Smooth muscle cell of the umbilical artery (primary cell): ENCODE measurements at places on chromosomes 13 and 19. TPM values are rescaled to one million over a fixed set of nuclear protein-coding genes. Genes with fewer than 3 reads are reported as not detected.

Gene TPTE2
- total RNA-seq, result not detected in 2 replicates

Gene IGFL1
- not detected in 2 replicates for total RNA-seq

Gene APC2
- 0.46 and 0.89 TPM in 2 replicates for total RNA-seq

Gene ATXN8OS
- not detected in 2 replicates for total RNA-seq

Gene ZNF558
- 20.2 and 25.3 TPM in 2 replicates for total RNA-seq

Gene PRR12
- total RNA-seq, result 2.7 and 5.2 TPM in 2 replicates

Gene DENND1C
- total RNA-seq, result not detected in 2 replicates

Gene MICOS13
- total RNA-seq, result 12.9 and 28.5 TPM in 2 replicates

Gene B9D2
- 2.6 and 3.9 TPM in 2 replicates for total RNA-seq

Gene C13orf42
- not detected in 2 replicates for total RNA-seq

Gene SERP2
- total RNA-seq, result 1.4 and 2.4 TPM in 2 replicates

Gene LILRB2
- total RNA-seq, result not detected in 2 replicates

Gene PTPRH
- total RNA-seq, result 4.2 and 5.0 TPM in 2 replicates

Gene APOC1
- total RNA-seq, result 0.59 TPM in 1 of 2 replicates, not detected in the other

Gene GPR12
- not detected in 2 replicates for total RNA-seq
